ENCODE measurements at places on chromosomes 12 and 14.

- DNase-seq = no peak
Measured at GRCh38 chr12:52063082-52063924, 6.5 kb upstream of the ATG101 start.

DNA sequence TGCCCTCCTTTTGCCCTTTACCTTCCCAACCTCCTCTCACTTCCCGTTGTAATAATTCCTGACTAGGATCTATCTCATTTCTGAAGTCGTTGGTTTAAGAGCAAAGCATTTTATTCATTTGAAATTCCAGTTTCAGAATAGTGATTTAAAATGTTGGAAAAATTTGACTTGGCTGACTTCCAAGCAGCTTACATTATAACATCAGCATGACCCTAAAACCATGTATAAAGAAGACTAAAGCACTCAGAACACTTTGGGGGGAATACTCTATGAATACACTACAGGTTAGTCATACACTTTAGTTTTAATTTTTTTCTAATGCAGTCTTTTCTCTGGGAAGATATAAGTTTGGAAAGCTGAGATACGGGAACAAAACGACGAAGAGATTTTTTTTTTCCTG lies 161.1 kb downstream of the BTG1 start:
- no peak for DNase-seq

DNA sequence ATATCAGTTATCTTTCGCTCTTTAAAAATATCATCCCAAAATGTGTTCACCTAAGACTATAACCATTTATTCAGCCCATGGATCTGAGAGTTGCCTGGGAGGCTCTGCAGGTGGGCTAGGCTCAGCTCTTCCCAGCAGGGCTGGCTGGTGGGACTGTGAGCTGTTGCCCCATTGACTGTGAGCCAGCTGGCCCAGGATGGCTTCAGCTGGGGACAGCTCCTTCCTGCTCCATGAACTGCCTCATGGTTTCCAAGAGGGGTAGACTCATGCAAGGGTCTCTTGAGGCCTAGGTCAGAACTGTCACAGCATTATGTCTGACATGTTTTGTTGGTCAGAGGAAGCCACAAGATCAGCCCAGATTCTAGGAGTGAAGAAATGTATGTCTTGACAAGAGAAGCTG lies 114.1 kb upstream of the E2F7 start:
- DNase-seq = no peak

GRCh38 chr12:75891072-75891471 lies 140.5 kb downstream of the PHLDA1 start:
- no peak for DNase-seq

GRCh38 chr14:23245282-23245681 lies 7.5 kb downstream of the RNF212B start:
- no peak for DNase-seq

DNA sequence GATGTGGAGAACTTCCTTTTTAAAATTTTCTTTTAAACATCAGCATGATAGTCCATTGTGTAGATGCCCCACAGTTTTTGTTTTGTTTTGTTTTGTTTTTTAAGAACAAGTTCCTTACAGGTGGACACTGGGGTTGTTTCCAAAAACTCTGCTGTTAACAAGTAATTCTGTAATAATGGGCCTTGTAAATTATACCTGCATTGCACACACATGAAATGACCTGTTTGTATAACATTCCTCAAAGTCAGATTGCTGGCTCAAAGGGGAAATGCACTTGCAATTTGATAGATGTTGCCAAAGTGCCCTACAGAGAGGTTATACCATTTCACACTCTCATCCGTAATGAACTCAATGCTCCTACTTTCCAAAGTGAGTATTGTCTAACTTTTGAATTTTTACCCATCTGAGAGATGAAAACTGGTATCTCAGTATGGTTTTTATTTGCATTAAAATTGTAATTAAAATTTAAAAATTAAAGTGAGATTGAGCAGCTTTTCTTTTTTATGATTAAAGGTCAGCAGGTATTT lies 89.2 kb downstream of the SPPL3 start:
- DNase-seq = no peak

GRCh38 chr12:124504273-124505000 lies 63.0 kb downstream of the NCOR2 start:
- DNase-seq = no peak

- no peak for DNase-seq
Measured at GRCh38 chr12:58435647-58436046, 484.7 kb downstream of the LRIG3 start.

DNA sequence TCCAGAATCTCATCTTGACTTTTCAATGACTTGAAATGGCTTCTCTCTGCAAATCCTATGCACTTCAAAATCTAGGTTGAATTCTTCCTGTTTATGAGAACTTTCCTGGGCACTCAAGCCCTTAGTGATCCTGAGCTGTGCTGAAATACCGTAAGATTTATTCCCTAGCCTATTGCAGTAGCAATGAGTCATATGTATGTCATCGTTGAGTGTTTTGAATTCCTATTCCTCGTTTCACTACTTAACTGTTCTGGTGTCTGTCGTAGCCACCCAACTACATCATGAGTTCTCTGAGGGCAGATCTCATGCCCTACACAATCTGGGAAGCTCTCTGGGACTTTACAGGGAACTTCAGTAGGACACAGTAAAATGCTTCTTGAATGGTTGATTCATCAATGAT lies 190.8 kb upstream of the TMEM132C start:
- no peak for DNase-seq
